Fibroblast of mammary gland (primary cell): ENCODE measurements at places on chromosomes 3 and 15.

GRCh38 chr3:122560680-122561079 lies 3.4 kb downstream of the PARP9 start:
- peak; percentile 73 for DNase-seq

GRCh38 chr3:146159037-146159436 lies 1.9 kb downstream of the PLOD2 start:
- DNase-seq: no peak

- peak; percentile 86 for DNase-seq
These were observed 74.1 kb upstream of the POMGNT2 start for GRCh38 chr3:43180027-43180426.

DNA sequence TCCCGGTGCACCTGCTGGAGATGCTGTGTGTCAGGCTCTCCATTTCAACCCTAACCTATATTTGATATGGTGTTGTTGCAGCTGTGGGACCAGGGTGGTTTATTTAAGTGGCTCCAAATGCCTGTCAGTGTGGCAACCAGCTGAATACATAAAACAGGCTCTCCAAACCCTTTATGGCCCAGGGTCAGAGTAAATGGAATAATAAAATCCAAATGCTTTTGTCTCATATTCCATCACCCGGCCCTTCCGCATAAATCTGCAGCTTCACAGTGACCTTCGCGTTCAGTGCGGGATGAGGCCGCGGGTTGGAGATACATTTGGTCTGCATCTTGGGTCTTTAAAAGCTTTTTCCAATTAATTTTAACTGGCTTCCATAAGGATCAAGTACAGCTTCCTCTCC lies 382.1 kb upstream of the NR2F2 start:
- DNase-seq: no peak

GRCh38 chr3:39142067-39142466 lies 11.3 kb downstream of the CSRNP1 start:
- DNase-seq: no peak

- no peak for DNase-seq
These were observed 33.3 kb upstream of the BLM start for GRCh38 chr15:90683876-90684275.

- no peak for DNase-seq
These were observed 568.2 kb upstream of the CCDC54 start for GRCh38 chr3:106809041-106809440.

DNA sequence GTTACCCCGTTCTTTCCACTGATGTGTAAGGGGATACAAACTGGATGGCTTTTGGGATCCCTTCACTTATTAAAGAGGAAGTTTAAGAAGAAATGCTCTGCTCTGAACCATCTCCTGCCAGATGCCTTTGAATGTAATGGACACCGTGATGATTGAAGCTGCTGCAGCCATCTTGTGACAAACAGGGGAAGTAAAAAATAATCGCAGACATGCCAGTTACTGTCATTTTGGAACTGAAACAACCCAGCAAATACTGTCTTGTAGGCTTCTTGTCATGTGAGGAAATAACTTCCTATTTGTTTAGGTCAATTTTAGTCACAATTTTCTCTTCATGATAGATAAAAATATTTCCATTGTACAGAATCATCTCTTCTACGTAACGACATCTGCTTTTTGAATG lies 224.0 kb downstream of the CHL1 start:
- no peak for DNase-seq

DNA sequence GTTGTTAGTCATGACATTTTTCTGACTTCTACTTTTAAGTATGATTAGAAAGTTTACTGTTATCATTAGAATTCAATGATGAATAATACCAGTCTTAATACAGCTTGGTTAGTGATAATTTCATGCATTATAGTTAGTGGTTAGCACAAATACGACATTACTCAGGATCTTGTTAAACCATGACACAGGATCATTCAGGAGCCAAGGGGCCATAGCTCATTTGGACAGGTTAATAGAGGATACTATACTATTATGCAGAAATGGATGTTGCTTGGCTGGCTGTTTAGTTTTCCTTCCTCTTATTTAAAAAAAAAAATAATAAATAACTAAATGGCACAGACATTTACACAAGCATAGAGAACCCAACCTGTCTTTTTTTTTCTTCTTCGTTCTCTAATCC lies 55.5 kb downstream of the NSUN3 start:
- DNase-seq: no peak

- DNase-seq: no peak
These were observed 2.3 kb upstream of the SLC51B start for GRCh38 chr15:65042776-65043327.

- no peak for DNase-seq
These were observed 23.0 kb downstream of the PPM1L start for GRCh38 chr3:160779040-160779439.

DNA sequence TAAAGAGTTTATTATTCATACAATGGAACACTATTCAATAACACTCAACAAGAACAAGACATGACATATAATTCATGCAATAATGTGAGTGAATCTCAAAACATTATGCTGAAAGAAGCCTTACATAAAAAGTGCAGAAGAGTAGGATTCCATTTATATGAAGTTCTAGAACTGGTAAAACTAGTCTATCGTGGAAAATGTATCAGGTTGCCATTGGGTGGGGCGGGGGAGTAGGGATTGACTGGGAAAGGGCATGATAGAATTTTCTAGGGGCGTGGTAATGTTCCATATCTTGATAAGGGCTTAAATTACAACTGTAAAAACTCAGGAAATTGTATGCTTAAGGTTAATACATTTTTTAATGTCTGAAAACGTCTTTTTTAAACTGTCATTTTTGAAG lies 247.9 kb downstream of the SATB1 start:
- DNase-seq: no peak

- DNase-seq: no peak
These were observed 21.7 kb downstream of the ALS2CL start for GRCh38 chr3:46671541-46672348.

DNA sequence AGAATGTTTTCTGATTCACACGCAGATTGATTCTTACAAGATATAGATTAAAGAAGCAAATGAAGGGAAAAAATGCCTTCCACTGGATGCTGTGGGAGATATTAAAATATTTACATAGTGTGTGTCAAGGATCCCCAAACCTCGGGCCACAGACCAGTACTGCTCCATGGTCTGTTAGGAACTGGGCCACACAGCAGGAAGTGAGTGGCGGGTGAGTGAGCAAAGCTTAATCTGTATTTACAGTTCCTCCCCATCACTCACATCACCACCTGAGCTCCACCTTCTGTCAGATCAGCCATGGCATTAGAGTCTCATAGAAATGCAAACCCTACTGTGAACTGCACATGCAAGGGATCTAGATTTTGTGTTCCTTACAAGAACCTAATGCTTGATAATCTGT lies 552.6 kb upstream of the GOLIM4 start:
- DNase-seq: no peak

GRCh38 chr3:107208100-107208499 lies 169.1 kb upstream of the CCDC54 start:
- DNase-seq: peak; percentile 100

DNA sequence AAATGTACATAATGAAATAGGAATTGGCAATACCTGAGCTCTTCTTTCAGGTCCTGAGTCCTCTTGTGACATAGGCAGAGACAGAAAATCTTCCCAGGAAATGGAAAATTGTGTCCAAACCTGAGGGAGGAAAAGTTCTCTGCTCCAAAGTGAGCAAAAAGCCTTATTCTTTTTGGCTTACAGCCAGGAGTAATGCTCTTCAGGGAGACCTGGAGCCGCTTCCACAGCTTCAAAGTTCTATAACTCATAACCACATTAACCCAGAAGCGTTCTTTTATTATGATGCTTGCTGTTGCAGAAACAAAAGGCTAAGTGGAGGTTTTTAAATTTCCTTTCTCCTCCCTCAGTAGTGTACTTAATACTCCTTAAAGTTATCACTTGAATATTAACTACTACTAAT lies 633 bp downstream of the IGSF10 start:
- peak; percentile 35 for DNase-seq

DNA sequence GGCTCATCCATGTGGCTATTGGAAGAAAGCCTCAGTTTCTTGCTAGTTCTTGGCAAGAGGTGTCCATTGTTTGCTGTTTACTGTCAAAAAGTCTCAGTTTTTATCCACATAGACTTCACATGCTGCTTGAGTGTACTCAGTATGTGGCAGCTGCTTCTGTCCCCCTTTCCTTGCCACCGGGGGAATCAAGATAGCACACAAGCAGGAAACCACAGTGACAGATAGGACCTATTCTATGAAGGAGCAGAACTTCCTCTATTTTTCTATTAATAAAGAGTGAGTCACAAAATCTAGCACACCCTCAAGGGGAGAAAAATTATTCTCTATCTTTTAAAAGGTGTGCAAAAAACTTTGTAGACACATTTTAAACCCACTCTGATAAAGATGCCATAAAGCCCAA lies 121.4 kb upstream of the GMNC start:
- DNase-seq: no peak

- no peak for DNase-seq
These were observed 64.5 kb upstream of the MBNL1 start for GRCh38 chr3:152204218-152204617.

DNA sequence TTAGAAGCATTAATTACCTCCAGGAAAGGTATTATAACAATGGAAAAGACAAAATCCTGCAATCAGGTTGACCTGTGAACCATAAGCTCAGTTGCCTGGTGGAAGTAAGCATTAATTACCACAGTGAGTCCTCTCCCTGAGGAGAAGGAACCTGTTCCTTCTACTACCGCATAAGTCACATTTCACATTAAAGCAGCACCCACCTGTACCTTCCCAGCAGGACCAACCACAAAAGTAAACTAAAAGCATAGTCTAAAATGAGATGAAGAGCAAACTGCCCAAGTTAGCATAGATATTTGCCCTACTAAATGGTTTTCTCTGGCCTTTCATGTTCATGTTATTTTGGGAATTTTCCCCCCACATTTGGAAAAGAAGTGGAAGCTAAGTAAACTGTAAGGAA lies 78.2 kb downstream of the EFL1 start:
- no peak for DNase-seq

- DNase-seq: peak; percentile 36
These were observed 6.7 kb upstream of the PSTPIP1 start for GRCh38 chr15:76987896-76988860.

- peak; percentile 36 for DNase-seq
These were observed 71.1 kb downstream of the DNAJB8 start for GRCh38 chr3:128395500-128396162.

- DNase-seq: peak; percentile 73
These were observed 98.9 kb upstream of the TLE3 start for GRCh38 chr15:70196372-70197316.

GRCh38 chr15:99963976-99964375 lies 230.7 kb upstream of the LYSMD4 start:
- no peak for DNase-seq
